ENCODE measurements at places on chromosomes 11 and 22. TPM values are rescaled to one million over a fixed set of nuclear protein-coding genes. Genes with fewer than 3 reads are reported as not detected.

DNA sequence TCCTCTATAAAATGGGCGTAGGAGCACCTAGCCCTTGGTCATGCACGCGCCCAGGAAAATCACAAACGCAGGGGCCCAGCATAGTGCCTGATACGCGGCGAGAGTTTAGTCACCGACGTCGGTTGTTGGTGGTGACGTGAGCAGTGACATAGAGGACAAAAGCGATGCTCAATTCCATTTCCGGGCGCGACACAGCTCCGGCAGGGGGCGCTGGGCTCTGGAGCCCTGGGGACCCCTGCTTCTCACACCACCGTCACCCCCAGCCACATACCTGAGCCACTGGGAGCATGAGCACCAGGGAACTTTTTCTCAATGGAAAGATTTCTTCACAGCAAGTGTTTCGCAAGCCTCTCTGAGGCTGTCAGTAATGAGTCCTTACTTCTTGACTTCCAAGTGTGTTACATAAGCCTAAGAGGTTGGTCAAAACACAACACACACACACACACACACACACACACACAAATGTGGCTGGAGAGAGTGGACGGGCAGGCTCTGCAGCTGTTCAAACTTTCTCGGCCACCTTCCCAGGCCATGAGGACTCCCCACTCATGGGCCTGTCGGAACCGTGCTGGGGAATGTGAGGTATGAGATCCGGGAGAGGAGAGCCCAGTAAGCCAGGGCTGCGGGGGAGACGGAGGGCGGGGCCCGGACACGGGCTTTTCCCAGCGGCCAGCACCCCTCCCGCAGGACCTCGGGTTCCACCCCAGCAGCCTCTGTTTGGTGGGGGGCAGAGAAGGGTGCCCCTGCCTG, 36.9 kb upstream of the LINC01488 start:
- peak; percentile 71 for ATAC-seq

DNA sequence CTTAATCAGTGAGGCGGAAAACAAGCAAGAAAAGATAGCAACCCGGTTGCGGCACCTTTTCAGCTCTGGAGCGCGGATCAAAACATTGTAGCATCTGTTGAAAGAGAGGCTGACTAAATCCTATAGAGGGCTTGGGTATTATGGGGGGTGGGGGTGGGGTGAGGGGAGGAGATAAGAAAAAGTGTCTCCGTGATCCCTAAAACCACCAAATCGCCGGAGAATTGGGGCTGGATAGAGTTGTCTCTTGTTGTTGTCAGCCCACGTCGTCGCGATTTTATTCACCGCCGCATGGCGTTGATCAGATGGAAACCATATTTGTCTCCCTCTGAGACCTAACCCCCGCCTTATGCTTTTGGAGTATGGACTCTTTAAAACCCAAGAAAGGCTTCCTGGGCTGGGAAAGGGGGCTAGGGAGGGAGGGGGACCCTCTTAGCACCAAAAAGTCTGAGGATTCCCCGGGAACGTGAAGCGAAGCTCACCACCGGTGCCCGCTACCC, 13.0 kb downstream of the PAX6 start:
- ATAC-seq, result no peak

DNA sequence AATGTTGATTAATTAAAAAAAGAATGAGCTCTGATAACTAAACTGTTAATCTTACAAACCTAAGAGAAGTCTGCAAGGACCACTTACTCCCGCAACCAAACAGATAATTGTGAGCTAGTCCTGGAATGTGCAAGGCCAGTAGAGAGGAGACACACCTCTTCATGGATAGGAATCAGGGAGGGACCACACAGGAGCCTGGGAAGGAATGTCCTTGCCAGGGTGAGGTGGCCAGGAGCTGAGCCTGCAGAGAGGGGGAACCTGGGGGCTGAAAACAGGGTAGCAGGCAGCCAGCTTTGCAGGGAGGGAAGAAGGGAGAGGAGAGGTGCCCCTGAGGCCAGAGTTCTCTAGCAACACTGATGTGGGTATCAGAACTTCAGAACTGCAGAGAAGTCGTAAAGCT, 9.4 kb upstream of the NLRP10 start:
- ATAC-seq, result no peak

GRCh38 chr11:118007040-118007439, 20.8 kb downstream of the IL10RA start:
- ATAC-seq, result no peak

DNA sequence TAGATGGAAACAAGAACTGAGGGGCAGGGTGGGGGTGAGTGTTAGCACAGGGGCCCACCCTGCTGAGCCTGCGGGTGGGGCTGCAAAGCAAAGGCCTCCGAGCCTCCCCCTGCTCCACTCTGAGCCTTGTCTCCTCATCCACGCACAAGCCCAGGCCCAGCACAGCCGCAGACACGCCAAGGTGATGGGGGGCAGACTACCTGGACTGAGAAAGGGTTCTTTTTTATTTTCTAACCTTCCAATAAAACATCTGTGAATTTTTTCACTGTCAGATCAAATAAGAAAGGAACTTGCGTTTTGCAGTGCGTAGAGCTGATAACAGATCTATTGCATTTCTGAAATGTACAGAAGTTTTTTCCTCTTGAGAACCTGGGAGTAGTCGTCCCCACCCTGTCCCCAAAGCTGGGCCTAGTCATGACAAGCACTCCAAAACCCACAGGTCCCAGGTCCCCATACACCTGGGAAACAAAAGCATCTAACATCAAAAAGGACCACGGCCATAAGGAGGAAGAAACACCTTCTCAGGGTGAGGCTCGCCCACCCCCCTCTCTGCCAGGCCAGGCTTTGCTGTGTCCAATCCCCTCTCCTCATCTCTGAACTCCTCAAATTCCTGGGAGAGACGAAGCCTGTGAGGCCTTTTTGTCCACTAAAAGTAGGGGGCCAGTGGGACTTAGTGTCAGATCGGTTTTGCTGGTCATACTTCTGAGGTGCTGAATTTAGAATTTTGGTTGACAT, 22.7 kb upstream of the CD5 start:
- no peak for ATAC-seq

GRCh38 chr22:26580240-26580962, 9.5 kb downstream of the TPST2 start:
- ATAC-seq, result no peak

- ATAC-seq, result no peak
Observed at GRCh38 chr11:26749927-26750326, 28.1 kb upstream of the SLC5A12 start.

- no peak for ATAC-seq
Observed at GRCh38 chr11:117830674-117831351, 6.3 kb upstream of the FXYD2 start.

GRCh38 chr22:32307617-32308016, 50.0 kb upstream of the RFPL3 start:
- ATAC-seq, result no peak

- ATAC-seq, result no peak
Observed at GRCh38 chr22:19723983-19724827, 866 bp downstream of the GP1BB start.

DNA sequence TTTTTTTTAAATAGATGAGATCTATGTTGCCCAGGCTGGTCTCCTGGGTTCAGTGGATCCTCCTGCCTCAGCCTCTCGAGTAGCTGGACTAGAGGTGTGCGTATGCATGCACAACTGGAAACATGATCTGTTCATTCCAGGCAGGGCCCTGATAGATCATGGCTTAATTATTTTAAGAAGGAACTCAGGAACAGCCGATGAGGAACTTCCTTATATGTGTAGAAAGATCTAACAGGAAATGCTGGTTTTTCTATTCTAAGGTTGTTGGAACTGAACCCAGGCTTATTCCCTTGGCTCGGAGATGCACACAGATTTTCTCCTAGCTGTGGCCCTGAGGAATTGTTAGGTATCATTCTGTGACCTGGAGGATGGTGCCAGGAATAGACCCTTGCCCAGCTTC, 32.4 kb downstream of the SPECC1L start:
- ATAC-seq, result peak; percentile 20

DNA sequence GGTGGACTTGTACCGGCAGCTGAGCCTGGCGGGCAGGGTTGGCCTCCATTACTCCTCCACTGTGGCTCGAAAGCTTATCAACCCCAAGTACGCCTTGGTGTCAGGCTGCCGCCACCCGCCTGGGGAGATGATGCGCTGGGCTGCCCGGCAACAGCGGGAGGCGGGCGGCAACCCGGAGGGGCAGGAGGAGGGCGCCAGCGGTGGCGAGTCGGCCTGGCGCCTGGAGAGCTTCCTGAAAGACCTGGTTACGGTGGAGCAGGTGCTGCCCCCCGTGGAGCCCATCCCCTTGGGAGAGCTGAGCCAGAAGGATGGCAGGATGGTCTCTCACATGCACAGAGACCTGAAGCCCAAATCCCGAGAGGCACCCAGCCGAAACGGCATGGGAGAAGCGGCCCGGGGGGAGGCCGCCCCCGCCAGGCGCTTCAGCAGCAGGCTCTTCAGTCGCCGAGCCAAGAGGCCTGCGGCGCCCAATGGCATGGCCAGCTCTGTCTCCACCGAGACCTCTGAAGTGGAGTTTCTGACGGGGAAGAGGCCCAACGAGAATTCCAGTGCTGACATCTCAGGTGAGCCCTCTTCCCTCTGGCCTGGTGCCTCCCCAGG, 26.7 kb downstream of the FAM83F start:
- no peak for ATAC-seq

DNA sequence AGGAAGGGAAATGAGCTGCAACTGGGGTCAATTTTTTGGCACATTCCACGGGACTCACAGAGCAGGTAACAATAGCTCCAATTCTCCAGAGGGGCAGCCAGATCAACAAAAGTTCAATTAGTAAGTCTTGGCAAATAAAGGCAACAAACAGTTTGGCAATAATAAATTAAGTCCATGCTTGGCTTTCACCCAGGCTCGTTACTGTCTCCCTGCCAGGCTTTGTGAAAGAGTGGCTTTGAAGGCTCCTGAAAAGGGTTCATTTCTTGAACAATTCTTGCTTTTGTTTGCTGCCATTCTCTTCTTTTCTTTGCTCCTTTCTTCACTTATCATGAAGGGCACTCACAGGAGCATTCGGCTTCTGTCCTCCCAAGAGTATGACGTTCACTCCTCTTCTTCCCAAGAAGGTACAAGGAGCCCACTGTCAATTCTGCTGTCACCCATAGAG, 123.3 kb downstream of the APIP start:
- no peak for ATAC-seq

DNA sequence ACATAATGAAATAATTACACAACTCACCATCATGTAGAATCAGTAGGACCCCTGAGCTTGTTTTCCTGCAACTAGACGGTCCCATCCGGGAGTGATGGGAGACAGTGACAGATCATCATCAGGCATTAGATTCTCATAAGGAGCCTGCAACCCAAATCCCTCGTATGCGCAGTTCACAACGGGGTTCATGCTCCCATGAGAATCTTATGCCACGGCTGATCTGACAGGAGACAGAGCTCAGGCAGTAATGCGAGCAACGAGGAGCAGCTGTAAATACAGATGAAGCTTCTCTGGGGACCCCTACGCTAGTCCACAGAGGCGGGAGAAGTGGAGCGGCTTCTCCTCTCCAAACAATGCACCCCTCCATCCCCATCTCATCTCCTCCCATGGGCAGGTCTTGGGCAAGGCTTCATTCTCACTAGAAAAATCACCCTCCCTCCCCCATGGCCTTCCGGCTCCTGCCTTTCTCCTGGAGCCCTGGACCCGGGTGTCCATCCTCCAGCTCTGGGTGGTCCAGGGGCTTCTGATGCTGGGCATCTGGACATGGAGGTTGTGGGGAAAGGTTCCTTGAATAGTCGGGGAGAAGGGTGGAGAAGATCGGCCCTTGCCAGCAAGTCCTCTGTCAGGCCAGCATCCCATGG, 16.2 kb upstream of the RAC2 start:
- no peak for ATAC-seq

DNA sequence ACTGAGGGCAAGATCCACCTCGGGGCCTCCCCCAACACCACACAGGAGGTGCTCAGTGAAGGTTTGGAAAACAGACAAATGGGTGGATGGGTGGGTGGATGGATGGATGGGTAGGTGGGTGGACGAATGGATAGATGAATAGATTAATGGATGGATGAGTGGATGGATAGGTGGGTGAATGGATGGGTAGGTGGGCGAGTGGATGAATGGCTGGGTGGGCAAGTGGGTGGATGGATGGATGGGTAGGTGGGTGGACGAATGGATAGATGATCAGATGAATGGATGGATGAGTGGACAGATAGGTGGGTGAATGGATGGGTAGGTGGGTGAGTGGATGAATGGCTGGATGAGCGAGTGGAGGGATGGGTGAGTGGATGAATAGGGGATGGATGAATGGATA, 863 bp upstream of the PRR33 start:
- no peak for ATAC-seq

DNA sequence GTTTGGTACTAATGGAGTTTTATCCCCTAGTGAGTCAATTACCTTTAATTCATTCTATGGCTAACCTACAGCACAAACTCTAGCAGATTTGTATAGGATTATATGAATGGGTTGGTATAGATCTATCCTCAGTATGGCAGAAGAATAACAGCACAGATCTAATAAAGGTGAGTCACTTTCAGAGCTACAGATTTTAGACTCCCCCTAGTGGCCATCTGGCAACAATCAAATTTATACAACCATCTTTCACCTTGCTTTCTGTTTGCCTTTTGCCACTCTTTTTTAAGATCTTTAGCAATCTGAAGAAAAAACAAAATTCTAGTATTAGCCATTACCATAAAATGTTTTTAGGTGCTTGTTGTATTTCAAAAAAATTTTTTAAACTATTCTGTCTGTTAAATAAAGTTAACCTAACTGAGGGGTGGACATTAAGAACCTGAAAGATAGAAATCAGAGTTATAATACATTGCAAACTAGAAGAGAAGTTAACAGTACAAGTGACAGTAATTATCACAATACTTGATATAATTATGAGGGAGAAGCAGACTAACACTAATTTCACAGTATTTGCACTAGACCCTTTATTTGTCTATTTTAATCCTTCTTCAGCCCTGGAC, 25.8 kb downstream of the DDIAS start:
- peak; percentile 43 for ATAC-seq

GRCh38 chr22:23531966-23532705, 48.0 kb downstream of the IGLL1 start:
- no peak for ATAC-seq

DNA sequence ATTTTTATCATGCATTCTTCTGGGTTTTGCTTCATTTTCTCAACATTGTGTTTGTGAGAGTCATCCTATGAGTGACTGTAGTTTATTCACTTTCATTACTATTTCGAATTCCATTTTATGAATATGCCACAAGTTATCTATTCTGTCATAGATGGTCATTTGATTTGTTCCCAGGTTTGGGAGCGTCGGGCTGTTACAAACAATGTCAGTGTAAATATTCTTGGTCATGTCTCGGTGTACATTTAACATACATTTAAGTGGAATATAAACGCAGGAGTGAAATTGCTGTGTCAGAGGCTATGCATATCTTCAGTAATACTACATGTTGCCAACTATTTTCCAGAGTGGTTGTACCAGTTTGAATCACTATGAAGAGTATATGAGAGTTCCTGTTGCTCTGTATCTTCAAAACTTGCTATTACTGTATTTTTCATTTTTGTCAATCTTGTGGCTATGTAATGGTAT, 2.4 kb downstream of the TRIM44 start:
- ATAC-seq, result no peak

- peak; percentile 92 for ATAC-seq
Observed at GRCh38 chr11:68890490-68891231, 13.0 kb downstream of the MRPL21 start.

GRCh38 chr11:12386745-12387144, 9.4 kb downstream of the PARVA start:
- no peak for ATAC-seq

The SLC17A6 gene
- not detected for total RNA-seq

The MS4A4A gene
- 14.0 TPM for total RNA-seq

The TANGO2 gene
- total RNA-seq, result 65.5 TPM

The ZBTB16 gene
- total RNA-seq, result 261 TPM

The KCNE3 gene
- 4.2 TPM for total RNA-seq

The FXYD2 gene
- 0.50 TPM for total RNA-seq

The VWCE gene
- total RNA-seq, result 0.94 TPM

The RAG2 gene
- not detected for total RNA-seq

The TRIM64 gene
- total RNA-seq, result not detected

The YAP1 gene
- total RNA-seq, result 256 TPM

The PHLDB1 gene
- total RNA-seq, result 91.9 TPM

The P2RY6 gene
- total RNA-seq, result 1.8 TPM

The LRP5 gene
- total RNA-seq, result 43.4 TPM

All from gastroesophageal sphincter (tissue), 4 donors.